ENCODE measurements at places on chromosomes 16 and 17.

- DNase-seq = no peak
Measured at GRCh38 chr17:32382526-32383223, 32.7 kb downstream of the ZNF207 start.

- DNase-seq = no peak
Measured at GRCh38 chr17:72342061-72342460, 221.2 kb downstream of the SOX9 start.

DNA sequence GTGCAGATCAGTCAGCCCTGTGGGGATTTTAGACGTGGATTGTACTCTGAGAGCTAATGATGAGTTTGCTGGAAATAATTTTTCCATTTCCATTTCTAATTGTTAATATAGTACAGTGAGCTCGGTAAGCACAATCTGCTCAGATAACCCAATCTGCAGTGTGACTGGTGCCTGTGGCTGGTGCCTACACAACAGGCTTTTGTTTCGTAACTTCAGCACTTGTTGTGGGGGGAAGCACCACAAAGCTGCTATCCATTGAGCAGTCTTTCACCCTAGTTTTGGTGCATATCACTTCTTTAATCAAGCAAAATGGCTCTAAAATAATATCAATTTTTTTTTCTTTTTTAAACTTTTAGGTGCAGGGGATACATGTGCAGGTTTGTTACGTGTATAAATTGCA lies 534.9 kb upstream of the HSBP1 start:
- DNase-seq = no peak

- peak; percentile 97 for DNase-seq
Measured at GRCh38 chr17:36183001-36183971, 6.8 kb upstream of the TBC1D3B start.

GRCh38 chr17:72724267-72724666 lies 368.2 kb downstream of the SLC39A11 start:
- DNase-seq = peak; percentile 69

DNA sequence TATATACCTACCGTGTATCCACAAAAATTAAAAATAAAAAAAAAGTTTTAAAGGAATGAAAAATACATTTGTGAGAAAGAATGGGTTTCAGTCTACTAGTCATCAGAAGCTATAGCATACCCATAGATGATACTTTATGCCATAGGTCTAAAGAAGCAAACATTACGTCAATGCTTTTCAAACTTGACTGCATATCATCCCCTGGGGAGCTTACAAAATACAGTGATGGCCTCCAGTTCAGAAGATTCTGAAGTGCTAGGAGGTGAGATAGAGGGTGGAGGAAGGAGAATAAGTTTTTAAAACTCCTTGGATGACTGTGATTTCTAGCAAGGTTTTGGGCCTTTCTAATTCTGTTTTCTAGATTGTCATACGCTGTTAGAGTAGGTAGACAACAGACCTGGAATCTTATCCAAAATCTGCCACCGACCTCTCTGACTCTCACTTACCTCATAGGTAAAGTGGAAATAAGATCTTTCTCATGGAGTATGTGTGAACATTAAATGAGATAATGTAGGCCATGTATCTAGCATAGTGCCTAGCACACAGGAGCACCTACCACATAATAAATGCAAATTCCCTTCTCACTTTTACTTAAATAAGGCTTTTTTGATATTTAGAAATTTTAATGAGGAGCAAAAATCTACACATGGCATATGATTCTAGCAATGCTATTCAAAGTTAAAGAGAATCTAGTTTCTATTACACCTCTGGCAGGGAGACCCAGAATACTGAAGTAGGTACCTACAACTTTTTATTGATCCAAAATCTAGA lies 12.4 kb downstream of the MMD start:
- no peak for DNase-seq

GRCh38 chr17:35002876-35003551 lies 22.7 kb downstream of the LIG3 start:
- no peak for DNase-seq

DNA sequence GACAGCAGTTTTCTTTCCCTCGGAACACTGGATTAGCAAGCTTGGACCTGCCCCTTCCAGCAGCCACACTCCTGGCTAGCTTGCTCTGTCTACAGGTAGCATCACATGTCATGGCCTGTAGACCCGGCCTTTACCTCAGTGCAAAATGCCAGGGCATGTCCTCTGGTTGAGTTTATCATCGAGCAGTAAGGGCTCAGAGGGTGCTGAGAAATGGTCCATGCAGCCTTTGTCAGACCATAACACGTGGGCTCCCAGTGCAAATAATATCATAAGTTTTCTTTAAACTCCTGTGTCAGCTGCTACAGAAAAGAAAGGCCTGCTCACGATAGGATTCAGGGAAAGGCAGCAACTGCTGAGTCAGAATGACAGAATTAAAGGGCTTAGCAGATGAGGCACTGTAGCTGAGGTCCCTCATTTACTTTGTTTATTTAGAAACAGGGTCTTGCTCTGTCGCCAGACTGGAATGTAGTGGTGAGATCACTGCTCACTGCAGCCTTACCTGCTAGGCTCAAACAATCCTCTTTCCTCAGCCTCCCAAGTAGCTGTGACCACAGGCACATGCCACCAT lies 8.0 kb upstream of the GNA13 start:
- peak; percentile 33 for DNase-seq

GRCh38 chr16:31000671-31001382 lies 9.6 kb downstream of the STX1B start:
- DNase-seq = no peak

GRCh38 chr17:12290207-12290606 lies 269.5 kb downstream of the MAP2K4 start:
- no peak for DNase-seq

GRCh38 chr16:49499869-49500610 lies 126.4 kb downstream of the C16orf78 start:
- DNase-seq = no peak

- DNase-seq = peak; percentile 73
Measured at GRCh38 chr17:57899822-57900221, 50.0 kb upstream of the MRPS23 start.

DNA sequence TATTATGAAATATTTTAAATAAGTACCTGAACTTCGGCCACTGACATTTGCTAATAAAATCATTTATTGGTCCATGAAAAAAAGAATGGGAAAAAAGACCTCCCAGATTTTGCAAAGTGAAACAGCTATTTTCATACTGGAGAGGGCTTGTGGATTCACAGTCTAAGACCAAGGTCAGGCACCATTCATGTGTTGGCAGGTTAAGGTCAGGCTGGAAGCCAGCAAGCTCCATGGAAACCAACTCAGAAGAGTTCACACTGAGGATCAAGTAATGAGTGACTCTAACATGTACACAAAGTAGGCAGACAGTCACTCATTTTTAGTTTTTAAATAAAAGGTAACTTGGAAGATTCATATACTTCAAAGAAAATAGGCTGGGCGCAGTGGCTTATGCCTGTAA lies 3.4 kb downstream of the DNAJA2 start:
- no peak for DNase-seq

DNA sequence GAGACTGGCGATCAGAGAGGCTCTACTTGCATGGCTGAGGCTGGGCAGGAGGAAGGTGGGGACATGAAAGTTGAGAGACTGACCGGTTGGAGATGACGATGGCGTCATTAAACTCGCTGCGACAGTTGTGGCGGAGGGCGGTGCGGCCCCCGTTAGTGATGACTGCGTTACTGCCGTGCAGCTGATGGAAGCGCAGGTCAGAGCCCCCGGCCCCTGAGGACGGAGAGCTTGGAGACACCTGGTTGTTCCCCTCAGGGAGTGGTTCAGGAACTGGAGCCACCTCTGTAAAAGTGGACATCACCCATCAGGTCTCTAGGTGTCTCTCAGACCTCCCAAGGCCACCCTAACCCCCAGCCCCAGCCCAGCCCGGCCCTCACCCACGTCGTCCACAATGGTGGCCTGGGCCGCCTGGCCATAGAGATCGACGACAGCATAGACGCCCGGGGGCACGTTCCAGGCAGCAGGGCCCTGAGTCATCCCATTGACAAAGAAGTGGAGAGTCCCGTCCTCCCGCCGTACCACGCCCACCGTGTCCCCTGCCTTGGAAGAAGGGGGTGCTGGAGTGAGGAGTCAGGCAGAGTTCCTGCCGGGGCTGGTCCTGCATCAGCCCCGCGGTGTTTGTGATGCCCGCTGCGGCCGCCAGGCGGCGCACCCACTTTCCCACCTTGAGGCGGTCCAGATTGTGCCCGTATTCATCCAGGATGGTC lies 5.3 kb downstream of the NEURL4 start:
- DNase-seq = peak; percentile 57

GRCh38 chr17:45432405-45433158 lies at the start of gene ARHGAP27:
TSS of gene ARHGAP27 (minus strand) at chr17:45432870. CDS start at chr17:45430279, 2,591 bp downstream.
- peak; percentile 65 for DNase-seq

GRCh38 chr17:66357037-66357436 lies 54.6 kb downstream of the PRKCA start:
- DNase-seq = no peak

DNA sequence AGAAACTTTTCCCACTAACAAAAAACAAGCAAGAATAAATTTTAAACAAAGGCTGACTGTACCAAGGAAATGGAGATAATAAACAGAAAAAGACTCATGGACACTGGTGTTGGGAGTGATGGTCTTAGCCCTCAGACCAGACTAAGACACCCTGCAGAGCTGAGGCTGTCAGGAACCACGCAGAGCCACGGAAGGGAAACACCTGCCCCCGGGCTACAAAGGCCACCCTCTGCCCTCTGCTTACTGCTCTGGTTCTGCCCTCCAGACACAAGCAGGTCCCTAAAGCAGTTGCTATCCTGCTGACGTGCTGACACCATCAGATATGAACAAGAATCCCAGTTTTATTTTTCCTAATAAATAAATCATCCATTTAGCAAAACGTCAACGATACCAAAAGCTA lies 80.0 kb downstream of the ANKRD11 start:
- no peak for DNase-seq

DNA sequence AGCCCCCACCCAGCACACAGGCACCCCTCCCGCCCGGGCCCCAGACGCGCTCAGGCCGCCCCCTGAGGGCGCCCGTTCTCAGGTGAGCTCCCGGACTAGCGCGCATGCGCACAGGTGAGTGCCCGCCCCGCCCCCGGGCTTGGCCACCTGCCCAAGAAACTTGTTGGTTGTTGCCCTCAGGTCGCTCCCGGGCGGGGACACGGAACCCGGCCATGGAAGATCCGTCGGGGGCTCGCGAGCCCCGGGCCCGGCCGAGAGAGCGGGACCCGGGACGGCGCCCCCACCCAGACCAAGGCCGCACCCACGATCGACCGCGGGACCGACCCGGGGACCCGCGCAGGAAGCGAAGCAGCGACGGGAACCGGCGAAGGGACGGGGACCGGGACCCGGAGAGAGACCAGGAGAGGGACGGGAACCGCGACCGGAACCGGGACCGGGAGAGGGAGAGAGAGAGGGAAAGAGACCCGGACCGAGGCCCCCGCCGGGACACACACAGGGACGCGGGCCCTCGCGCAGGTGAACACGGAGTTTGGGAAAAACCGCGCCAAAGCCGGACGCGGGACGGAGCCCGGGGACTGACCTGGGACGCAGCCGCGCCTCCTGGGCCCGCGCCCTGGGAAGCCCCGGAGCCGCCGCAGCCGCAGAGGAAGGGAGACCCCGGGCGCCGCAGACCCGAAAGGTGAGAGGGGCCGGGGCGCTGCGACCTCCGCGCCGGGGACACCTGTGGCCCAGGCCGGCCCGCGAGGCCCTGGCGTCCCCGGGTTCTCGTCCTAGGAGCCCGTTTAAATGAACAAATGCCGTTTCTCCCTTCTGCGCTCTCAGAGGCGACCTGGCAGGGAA lies at the start of gene MARVELD3:
Gene MARVELD3 (plus strand): TSS at position 167 of the 840 bp plus-strand sequence. CDS start 46 bp downstream, at position 213.
- DNase-seq = no peak

DNA sequence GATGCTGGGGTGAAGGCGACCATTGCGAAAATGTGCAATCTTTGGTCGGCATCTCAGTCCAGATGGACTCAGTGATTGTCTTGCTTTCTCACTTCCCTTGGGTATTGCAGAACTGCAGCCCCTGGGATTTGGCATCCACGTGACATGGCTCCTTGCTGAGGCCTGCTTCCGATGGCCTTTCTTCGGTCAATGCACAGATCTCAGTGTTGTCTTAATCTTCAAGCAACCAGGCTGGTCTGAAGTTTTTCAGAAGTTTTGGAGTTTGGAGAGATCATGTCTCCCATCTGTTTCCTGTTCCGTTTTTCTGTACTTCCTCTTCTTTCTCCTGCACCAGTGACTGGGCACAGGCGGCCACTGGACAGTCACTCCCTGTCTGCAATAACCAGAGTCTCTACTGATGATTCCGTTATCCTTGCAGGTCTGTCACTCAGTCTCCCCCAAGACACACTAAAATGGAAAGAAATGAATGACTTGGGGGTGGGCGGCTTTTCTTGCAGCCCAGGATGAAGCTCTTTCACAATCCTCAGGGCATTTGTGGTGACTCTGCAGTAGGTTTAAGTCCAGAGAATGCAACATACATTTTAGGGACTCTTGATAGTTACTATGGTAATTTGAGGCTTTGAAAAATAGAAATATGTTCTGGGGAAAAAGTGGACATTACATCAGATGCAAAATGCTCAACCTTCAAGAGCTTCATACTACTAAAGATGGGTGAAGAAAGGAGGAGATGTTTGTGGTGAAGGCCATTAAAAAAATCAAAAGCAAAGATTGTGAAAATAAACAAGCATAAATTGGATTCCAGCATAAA lies 106.3 kb upstream of the ZFHX3 start:
- peak; percentile 86 for DNase-seq

DNA sequence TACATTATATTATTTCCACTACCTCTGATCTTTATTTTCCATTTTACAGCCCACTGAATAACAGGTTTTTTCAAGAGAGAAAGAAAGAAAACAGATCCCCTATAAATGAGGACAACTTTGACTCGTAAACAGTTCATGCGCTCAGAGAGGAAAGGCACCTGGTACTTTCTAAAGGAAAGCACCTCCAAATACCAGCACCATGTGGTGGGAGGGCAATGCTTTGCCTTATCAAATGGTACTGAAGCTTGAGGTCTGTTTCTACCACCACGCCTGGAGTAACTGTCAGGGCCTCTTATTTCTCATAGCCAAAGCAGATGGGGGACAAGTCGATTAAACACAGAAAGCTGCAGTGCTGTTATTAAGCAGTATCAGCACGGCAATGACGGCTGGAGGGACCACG lies 510.3 kb upstream of the ZFHX3 start:
- no peak for DNase-seq

DNA sequence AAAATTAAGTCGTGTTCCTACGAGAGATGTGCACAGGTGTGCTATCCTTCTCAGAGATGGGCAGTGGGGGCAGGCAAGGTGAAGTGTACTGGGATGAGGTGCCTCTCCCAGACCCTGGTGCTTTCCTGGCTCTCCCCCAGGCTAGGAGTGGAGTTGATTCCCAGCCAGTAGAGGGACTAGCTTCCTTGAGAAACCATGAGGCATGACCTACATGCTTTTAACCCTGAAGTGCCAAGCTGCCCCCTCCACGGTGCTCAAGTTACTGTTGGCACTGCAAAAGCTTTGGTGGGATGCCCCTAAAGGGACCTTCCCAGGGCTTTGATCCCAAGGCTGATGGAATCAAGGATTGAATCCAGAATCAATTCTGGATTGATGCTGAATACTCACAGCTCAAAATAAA lies 47.0 kb upstream of the SREBF1 start:
- DNase-seq = no peak
